ENCODE measurements at places on chromosomes 12 and 14.

- no peak for DNase-seq
Observed at GRCh38 chr12:3152011-3152511, 74.9 kb downstream of the TSPAN9 start.

DNA sequence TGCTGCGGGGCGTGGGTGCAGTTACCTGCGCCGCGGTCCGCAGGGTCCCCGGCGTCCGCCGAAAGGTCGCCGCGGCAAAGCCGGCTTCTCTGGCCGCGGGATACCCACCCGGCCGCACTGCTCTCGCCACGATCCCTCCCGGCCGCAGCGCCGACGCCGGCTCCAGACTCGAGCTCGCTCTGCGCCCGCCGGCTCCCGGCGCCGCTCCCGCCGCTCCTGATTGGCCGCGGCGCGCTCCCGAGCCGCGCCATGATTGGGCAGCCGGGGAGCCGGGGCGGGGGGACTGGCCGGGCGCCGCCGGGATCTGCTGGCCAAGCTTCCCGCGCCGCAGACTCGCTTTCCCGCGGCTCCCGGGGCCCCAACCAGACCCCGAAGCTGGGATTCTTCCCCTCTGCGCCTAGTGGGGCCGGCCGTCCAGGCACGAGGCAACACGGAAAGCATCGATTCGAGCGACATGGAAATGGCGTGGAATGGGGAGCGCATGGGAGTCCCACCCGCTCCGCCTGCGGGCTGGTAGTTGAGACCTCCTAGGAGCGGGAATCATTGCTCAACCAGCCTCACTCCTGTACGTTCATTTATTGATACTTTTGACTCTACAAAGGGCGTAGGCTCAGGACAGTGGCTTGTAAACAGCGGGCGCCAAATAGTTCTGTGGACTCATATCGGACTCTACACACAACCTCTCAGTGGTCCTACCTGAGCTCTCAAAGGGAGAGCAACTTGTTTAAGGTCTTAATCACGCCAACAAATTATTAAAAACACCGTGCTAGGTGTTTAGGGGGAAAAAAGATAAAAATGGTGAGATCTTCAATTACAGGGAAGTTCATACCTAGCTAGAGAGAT lies 36.4 kb upstream of the STON2 start:
- peak; percentile 38 for DNase-seq

GRCh38 chr12:105998561-105998960 lies 140.2 kb downstream of the NUAK1 start:
- DNase-seq = no peak

DNA sequence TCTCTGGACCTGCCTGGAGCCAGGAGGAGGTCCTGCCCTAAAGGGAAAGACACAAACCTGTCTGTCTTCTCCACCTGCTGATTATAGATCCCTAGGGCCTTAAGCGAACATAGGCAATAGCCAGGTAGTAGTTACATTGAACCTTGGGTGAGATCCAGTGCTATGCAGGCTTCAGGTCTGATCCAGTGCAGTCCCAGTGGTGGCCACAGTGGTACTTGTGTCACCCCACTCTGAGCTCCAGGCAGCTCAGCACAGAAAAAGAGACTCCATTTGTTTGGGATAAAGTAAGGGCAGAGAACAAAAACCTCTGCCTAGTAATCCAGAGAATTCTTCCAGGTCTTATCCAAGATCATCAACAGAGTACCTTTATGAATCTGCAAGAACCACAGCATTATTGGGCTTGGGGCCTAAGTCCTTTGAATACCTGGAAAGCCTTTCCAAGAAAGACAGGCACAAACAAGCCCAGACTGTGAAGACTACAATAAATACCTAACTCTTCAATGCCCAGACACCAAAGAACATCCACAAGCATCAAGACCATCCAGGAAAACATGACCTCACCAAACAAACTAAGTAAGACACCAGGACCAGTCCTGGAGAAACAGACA lies 60.4 kb upstream of the KTN1 start:
- DNase-seq = no peak

DNA sequence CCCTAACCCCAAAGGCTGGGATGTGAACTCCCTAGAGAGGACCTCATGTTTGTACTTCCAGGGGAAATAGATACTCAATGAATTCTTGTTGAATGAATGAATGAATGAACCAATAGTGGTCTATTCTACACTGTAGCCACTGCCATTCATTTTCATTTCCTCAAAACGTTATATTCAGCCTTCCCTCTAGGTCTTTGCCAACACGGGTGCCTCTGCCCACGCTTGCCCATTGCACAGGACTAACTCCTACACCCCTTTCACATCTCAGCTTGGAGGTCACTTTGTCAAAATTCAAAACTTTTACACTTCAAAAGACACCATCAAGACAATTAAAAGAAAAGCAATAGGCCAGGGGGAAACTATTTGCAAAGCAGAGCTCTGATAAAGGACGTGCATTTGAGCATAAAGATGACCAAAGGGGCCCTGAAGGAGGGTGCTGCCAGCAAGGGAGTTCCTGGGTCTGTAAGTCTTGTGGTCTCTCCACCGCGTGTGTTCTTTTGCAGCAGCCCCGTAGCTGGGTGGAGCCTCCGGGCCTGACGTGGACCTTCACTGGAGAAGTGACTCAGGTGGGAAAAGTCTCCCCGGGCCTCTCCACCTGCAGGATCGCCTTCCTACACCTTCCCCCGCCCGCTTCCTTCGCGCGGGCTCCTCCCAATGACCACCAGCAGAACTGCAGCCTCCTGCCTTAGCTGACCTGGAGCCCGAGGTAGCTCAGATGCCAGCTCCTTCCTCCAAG lies 31.5 kb downstream of the TMEM63C start:
- peak; percentile 12 for DNase-seq

DNA sequence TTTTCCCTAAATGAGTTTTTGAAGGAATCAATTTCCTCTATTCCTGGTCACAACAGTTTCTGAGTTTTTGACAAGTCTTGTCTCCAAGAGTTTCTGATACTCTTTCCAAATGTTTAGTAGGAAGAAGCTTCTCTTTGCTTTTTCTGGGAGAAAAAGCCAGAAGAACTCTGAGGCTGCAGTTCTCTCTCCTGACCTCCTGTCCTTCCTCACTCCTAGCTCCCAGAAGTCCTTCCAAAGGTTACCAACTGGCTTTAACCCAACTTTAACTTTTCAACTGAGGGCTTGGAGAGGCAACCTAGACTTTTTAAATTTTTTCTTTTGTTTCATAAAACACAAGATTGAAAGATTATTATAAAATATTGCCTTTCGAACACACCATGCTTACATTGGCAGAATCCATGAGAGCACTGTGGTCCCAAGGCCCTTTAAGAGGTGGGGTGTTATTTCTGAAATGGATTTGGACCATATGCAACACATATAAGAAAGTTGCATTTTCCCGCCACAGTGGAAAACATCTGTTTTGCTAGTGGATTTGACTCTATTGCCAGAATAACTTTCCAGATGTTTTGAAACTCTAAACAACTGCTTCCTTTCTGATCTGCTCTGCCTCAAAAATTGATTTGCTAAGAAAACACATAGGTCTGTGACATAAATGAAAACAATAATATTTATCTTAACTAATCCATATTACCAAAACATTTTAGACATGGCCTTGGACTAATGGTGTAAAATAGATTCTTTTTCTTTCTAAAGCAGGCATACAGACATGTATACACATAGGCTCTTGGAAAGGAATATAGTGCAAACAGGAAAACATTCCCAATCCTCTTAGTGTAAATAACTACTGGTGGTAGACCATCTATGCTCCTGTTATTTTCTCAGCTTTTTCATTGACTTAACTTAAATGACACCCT lies 22.3 kb upstream of the EPS8 start:
- DNase-seq = no peak

DNA sequence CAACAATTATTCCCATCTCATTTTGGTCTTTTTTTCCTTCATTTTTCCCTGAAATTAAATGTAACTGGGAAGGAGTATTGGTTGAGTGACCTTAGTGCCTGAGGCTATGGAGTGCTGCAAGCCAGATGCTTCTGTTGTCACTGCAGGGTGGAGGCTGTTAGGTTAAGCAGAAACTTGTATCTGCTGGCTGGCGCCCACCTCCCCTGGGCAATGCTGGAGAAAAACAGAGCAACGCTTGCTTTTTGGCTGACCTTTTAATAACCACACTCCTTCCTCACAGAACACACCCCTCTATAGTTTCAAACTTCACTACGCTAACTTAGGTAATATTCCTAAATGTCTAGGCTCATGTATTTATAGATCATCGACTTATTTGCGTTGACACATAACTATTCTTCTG lies 583.5 kb upstream of the NOVA1 start:
- DNase-seq = no peak

GRCh38 chr12:106226884-106227640 lies 20.8 kb downstream of the CKAP4 start:
- DNase-seq = peak; percentile 56

DNA sequence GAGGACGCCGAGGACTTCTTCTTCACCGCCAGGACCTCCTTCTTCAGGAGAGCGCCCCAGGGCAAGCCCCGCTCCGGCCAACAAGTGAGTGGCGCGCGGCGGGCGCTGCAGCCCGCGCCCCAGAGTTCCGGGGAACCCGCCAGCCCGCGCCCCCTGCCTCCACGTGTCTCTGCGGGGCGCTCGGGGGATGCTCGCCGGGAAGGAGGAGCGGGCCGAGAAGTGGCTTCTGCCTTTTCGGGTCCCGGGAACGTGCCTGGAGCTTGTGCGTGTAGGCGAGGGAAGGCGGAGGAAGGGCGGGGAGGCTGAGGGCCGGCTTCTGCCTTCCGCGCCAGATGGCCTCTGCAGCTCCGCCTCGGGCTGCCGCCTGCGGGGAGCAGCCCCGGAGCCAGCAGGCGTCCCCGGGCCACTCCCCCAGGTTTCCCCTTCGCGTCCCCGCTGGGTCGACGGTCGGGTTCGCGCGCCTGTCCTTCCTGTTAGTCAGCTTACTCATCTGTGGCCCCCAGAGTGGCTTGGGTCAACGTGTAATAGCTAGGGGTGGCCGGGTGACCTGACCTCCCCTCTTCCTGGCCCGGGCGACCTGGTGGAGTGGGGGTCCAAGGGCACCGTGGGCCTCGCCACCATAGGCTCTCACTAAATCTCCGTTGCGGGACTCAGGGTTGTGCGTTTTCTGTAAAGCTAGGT lies 505 bp downstream of the RASSF3 start:
- peak; percentile 42 for DNase-seq

DNA sequence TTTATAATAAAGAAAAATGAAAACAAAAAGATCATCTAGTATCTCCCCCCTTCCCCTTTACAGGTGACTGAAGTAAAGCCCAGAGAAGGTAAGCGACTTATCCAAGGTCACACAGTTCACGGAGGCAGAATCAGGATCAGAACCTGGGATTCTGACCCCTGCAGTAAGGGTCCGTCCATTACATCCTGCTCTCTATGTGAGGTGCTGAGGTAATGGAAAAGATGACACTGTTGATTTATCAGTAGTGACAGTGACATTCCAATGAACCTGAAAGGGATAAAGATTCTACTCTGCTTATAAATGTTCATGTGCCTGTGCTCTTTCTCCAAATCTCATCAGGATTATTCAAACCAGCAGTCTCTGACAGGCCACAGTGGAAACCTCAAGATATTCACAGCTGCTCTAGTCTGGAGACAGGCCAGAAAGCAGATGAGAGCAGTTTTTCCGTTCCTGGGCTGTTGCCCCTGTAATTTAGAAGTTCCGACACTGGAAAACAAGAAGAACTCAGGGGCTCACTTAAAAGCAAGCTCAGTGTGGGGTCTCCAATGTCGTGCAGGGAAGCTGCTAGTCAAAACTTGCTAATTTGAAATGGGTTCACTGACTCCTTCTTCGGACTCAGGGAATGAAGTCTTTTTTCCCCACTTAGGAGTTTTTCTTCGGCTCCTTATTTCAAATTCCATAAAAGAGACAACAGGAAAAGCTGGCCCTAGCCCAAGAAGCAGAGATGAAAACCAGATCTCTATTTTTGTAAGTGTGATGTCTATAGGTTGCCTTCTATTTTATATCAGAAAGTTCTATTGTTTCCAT lies 131.8 kb upstream of the EEA1 start:
- peak; percentile 38 for DNase-seq

GRCh38 chr12:981176-981828 lies 9.7 kb upstream of the ERC1 start:
- DNase-seq = no peak

DNA sequence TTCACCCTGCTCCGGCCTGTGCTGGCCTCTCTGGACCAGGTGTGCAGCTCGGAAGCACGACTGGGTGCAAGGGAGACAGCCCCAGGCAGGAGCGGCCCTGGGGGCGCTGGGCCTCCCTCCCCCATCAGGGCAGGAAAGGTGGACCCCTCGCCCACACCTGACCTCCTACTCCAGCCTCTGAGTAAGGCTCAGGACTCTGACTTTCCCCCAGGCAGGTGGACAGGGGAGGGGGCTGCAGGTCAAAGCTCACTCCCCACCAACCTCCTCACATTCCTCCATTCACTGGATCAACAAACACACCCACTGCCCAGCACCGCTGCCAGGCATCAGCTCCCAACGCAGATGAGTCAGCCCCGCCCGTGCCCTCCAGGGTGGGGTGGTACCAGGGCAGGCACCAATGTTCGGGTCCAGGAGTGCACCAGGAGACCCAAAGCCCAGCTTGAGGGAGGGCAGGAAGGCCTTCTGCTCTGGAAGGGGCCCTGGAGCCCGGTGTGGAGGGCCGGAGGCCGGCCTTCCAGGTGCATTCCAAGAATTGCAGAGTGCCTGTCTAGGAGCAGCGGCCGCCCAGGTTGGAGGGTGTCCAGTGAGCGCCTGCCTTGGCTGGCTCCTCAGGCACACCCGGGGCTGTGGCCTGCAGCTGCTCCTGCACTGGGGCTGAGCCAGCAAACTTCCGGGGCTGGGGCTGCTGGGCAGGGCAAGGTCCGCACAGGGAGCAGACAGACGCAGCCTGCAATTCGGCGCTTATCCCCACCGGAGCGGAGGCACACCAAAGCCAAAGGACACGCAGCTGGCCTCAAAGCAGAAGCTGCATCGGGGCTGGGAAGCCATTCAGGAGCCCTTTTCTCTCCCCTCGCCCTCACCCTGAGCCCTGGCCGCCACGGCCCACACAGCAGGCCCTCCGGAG lies 1.6 kb upstream of the INF2 start:
- DNase-seq = no peak

- DNase-seq = no peak
Observed at GRCh38 chr14:75917322-75917945, 64.4 kb downstream of the TGFB3 start.

DNA sequence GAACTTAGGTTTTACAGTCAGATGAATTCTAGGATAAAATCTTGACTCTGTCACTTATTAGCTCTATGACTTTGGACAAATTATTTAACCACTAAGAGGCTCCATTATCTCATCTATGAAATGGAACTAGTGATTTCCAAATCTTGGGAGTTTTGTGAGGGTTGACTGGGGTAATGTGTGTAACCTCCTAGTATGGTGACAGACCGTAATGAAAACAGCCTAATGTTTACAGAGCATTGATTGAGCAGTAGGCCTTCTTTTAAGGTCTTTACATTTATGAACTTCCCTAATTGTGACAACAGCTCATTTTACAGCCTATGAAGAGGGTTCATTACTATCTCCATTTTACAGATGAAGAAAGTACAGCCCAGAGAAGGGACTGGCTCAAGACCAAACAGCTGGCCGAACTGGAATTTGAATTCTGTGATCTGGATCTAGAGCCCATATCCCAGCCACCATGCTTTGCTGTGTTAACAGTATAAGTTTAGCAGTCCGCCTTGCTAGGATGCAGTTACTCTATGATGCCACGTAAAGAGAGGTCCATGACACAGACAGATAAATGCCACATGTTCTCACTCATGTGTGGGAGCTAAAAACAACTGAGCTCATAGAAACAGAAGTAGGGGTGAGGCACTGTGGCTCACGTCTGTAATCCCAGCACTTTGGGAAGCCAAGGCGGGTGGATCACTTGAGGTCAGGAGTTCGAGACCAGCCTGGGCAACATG lies 9.1 kb upstream of the FBXL14 start:
- DNase-seq = no peak

- no peak for DNase-seq
Observed at GRCh38 chr12:107843351-107844311, 69.1 kb downstream of the ASCL4 start.

- DNase-seq = no peak
Observed at GRCh38 chr14:40248671-40249070, 816.4 kb upstream of the FBXO33 start.

Measured in MV-4-11 (cell line).